Esophagus squamous epithelium (tissue), 5 donors: ENCODE measurements at places on chromosomes 7 and 10.

DNA sequence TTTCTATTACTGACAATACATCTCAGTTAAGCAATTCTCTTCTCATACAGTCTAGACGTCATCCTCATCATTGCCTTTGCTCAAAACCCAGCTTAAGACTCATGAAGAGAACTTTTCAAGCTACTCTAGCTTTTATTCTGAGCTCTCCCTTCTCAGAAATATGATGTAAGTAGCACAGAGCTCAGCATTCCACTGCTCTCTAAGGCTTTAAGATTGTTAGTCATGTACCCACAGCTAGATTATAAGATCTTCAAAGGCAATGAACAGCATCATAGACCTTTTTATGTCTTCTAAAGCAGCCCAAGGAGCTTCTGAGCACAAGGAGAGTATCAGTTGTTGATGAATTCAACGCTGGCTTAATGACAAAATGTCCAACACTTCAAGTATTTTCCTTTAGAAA is 119.3 kb downstream of the NRP1 start:
- peaks cover 55% of the 10 kb centered on the region for H3K4me1 ChIP-seq
- no peaks in the 10 kb centered on the region for H3K36me3 ChIP-seq
- H3K4me3 ChIP-seq: no peak overlapping the region
- no peak overlapping the region for H3K27ac ChIP-seq
- DNase-seq: no peak
- no peaks in the 10 kb centered on the region for H3K27me3 ChIP-seq

- H3K27ac ChIP-seq: peak overlapping the region; percentile 99
- peaks cover 64% of the 10 kb centered on the region for H3K4me1 ChIP-seq
- no peaks in the 10 kb centered on the region for H3K36me3 ChIP-seq
- H3K27me3 ChIP-seq: no peaks in the 10 kb centered on the region
- no peak for DNase-seq
Observed at GRCh38 chr7:116863936-116864500, 1.6 kb downstream of the CAPZA2 start.

DNA sequence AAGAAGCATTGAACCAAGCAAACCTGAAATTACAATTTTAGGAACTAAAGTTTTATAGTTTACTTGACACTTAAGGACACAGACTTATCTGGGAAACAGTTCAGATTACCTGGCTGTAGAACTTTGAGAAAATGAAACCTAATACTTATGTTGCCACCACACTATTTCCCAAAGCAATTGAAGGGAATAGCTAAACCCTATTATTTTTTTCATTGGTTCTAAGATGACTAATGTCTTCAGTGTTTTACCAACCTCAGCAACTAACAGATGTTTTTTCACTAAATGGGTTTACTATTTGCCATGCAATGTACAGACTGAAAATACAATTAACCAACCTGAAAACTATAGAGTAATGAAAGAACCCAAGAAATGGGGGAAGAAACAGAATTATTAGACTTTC is 689.6 kb downstream of the SORCS1 start:
- H3K27ac ChIP-seq: no peak overlapping the region
- no peaks in the 10 kb centered on the region for H3K4me1 ChIP-seq
- H3K27me3 ChIP-seq: no peaks in the 10 kb centered on the region
- H3K36me3 ChIP-seq: no peaks in the 10 kb centered on the region
- H3K4me3 ChIP-seq: no peak overlapping the region

- DNase-seq: no peak
- no peaks in the 10 kb centered on the region for H3K36me3 ChIP-seq
- H3K4me1 ChIP-seq: peaks cover 49% of the 10 kb centered on the region
- H3K27ac ChIP-seq: peak overlapping the region; percentile 74
- H3K27me3 ChIP-seq: no peaks in the 10 kb centered on the region
Observed at GRCh38 chr7:140641524-140642195, 1.0 kb upstream of the DENND2A start.

GRCh38 chr10:5447611-5448071 is 35.3 kb downstream of the NET1 start:
- DNase-seq: no peak
- H3K36me3 ChIP-seq: no peaks in the 10 kb centered on the region
- H3K27me3 ChIP-seq: no peaks in the 10 kb centered on the region
- peak overlapping the region; percentile 90 for H3K27ac ChIP-seq
- peak overlapping the region; percentile 49 for H3K4me3 ChIP-seq

- H3K27ac ChIP-seq: peak overlapping the region; percentile 1
- H3K36me3 ChIP-seq: no peaks in the 10 kb centered on the region
- H3K27me3 ChIP-seq: no peaks in the 10 kb centered on the region
- no peak overlapping the region for H3K4me3 ChIP-seq
Observed at GRCh38 chr10:61779950-61780659, 117.4 kb downstream of the CABCOCO1 start.

GRCh38 chr10:92830478-92831389 is 17.6 kb upstream of the EXOC6 start:
- H3K4me1 ChIP-seq: no peaks in the 10 kb centered on the region
- no peak for DNase-seq
- H3K27me3 ChIP-seq: no peaks in the 10 kb centered on the region
- H3K4me3 ChIP-seq: peak overlapping the region; percentile 22
- H3K36me3 ChIP-seq: no peaks in the 10 kb centered on the region
- no peak overlapping the region for H3K27ac ChIP-seq

DNA sequence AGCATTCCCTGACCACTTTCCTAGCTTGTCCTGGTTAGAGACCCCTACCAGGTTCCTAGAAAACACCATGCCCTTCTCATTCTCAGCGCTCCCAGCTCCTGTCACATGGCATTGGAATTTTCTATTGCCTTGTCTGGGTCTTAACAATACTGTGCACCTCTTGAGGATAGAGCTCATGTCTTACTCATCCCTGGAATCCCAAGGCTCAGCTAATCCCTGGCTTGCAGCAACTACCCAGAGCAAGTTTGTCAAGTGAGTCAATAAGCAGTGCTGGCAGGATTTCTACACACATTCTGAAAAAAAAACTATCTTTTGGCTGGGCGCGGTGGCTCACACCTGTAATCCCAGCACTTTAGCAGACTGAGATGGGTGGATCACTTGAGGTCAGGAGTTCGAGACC is 11.7 kb upstream of the PRDX3 start:
- H3K27ac ChIP-seq: no peak overlapping the region
- H3K27me3 ChIP-seq: no peaks in the 10 kb centered on the region
- H3K36me3 ChIP-seq: no peaks in the 10 kb centered on the region
- H3K4me3 ChIP-seq: no peak overlapping the region

- no peak overlapping the region for H3K27ac ChIP-seq
- no peaks in the 10 kb centered on the region for H3K27me3 ChIP-seq
- H3K4me3 ChIP-seq: no peak overlapping the region
- no peaks in the 10 kb centered on the region for H3K4me1 ChIP-seq
Observed at GRCh38 chr10:75021379-75022249, 89.8 kb upstream of the SAMD8 start.

DNA sequence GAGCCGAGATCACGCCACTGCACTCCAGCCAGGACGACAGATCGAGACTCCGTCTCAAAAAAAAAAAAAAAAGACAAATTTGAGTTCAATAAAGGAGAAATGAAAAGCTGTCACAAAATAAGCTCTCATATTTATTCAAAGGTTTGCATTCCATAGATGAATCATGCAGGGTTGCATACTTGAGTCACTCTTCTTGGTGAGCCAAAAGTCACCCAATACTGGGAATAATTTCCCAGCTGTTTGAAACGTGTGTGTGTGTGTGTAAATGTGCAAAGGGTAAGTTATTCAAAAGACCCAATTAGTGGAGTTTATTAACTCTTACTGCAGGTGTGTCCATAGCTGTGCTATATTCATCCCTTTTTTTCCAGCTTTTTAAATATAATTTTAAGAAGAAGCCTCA is 297.7 kb downstream of the CCDC3 start:
- peak overlapping the region; percentile 82 for H3K27ac ChIP-seq
- DNase-seq: no peak
- H3K4me1 ChIP-seq: peaks cover 95% of the 10 kb centered on the region
- no peaks in the 10 kb centered on the region for H3K27me3 ChIP-seq
- H3K4me3 ChIP-seq: no peak overlapping the region
- no peaks in the 10 kb centered on the region for H3K36me3 ChIP-seq

GRCh38 chr7:71290452-71290851 is 158.5 kb downstream of the GALNT17 start:
- H3K4me3 ChIP-seq: no peak overlapping the region
- no peak for DNase-seq
- no peak overlapping the region for H3K27ac ChIP-seq
- H3K4me1 ChIP-seq: no peaks in the 10 kb centered on the region

DNA sequence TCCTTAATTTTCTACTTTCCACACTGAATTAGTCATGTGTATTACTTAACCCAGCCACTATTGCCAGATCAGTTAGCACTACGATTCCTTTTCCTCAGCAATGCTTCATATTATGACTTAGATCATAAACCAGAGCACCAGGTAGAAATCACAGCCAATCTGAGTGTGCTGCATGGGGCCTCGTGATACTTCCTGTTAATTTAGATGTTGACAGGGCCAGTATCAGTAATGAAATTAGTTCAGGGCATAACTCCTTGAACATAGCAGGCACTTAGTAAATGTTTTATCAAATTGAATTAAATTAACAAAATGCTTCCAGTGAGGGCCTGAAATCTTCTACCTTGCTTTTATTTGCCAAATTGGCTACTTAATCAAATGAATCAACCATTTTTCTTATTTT is 169.3 kb upstream of the LRGUK start:
- H3K27ac ChIP-seq: no peak overlapping the region
- no peaks in the 10 kb centered on the region for H3K36me3 ChIP-seq
- no peaks in the 10 kb centered on the region for H3K27me3 ChIP-seq

- peak overlapping the region; percentile 50 for H3K27ac ChIP-seq
- no peaks in the 10 kb centered on the region for H3K27me3 ChIP-seq
- no peak overlapping the region for H3K4me3 ChIP-seq
- no peaks in the 10 kb centered on the region for H3K36me3 ChIP-seq
Observed at GRCh38 chr7:105934572-105935185, 28.4 kb upstream of the CDHR3 start.

DNA sequence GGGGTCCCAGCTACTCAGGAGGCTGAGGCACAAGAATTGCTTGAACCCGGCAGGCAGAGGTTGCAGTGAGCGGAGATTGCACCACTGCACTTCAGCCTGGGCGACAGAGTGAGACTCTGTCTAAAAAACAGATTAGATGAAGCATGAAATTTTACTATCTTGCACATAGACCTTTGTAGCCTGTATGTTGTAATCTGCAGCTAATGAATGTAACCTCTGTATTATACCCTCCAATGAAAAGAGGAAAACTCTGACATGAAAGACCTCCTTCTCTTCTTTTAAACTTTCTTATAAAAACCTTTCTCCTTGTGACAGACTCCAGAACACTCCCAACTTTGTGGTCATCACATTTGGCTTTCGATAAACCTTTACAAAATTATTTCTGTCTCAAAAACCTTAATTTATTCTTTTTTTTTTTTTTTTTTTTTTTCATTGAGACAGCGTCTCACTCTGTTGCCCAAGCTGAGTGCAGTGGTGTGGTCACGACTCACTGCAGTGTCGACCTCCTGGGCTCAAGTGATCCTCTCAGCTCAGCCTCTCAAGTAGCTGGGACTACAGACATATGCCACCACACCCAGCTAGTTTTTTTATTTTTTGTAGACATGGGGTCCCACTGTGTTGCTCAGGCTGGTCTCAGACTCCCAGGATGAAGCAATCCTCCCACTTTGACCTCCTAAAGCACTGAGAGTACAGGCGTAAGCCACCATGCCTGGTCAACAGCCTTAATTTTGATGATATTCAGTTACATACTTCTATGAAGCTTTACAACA is 97.4 kb downstream of the SVOPL start:
- no peak for DNase-seq
- no peaks in the 10 kb centered on the region for H3K27me3 ChIP-seq
- no peaks in the 10 kb centered on the region for H3K36me3 ChIP-seq
- H3K27ac ChIP-seq: no peak overlapping the region
- no peak overlapping the region for H3K4me3 ChIP-seq
- H3K4me1 ChIP-seq: no peaks in the 10 kb centered on the region

- no peak overlapping the region for H3K4me3 ChIP-seq
- H3K27me3 ChIP-seq: no peaks in the 10 kb centered on the region
- no peak overlapping the region for H3K27ac ChIP-seq
- DNase-seq: no peak
Observed at GRCh38 chr10:99711129-99711719, 20.7 kb downstream of the COX15 start.

GRCh38 chr7:69837387-69838068 is 239.3 kb downstream of the AUTS2 start:
- no peak overlapping the region for H3K27ac ChIP-seq
- DNase-seq: no peak
- no peaks in the 10 kb centered on the region for H3K27me3 ChIP-seq
- no peak overlapping the region for H3K4me3 ChIP-seq

GRCh38 chr10:108608860-108609259 is 1314.5 kb downstream of the XPNPEP1 start:
- H3K27me3 ChIP-seq: no peaks in the 10 kb centered on the region
- H3K4me3 ChIP-seq: no peak overlapping the region
- no peaks in the 10 kb centered on the region for H3K36me3 ChIP-seq
- no peak overlapping the region for H3K27ac ChIP-seq

DNA sequence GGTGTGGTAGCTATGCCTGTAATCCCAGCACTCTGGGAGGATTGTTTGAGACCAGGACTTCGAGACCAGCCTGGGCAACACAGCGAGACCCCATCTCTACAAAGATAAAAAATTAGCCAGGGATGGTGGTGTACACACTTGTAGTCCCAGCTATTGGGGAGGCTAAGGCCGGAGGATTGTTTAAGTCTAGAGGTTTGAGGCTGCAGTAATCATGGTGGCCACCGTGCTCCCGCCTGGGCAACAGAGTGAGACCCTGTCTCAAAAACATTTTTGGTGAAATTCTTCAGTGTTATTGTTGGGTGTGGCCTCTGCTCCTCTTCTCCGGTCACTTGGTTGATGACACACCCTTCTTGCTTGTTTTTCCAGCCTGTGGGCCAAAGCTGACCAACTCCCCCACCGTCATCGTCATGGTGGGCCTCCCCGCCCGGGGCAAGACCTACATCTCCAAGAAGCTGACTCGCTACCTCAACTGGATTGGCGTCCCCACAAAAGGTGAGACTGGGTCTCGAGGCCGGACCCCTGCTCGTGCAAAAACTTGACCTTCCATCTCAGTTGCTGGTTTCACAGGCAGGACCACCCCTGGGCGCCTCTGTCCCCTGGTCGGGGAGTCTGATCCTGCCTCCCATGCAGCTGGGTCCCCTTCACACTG is 10.6 kb downstream of the PFKFB3 start:
- peak overlapping the region; percentile 74 for H3K27ac ChIP-seq
- H3K4me1 ChIP-seq: peaks cover 51% of the 10 kb centered on the region
- no peak overlapping the region for H3K4me3 ChIP-seq
- no peaks in the 10 kb centered on the region for H3K27me3 ChIP-seq
- H3K36me3 ChIP-seq: peaks cover 46% of the 10 kb centered on the region
- DNase-seq: no peak

GRCh38 chr7:23062452-23062851 is 43.1 kb upstream of the KLHL7 start:
- H3K36me3 ChIP-seq: no peaks in the 10 kb centered on the region
- no peak overlapping the region for H3K27ac ChIP-seq
- DNase-seq: no peak
- H3K27me3 ChIP-seq: no peaks in the 10 kb centered on the region
- H3K4me1 ChIP-seq: no peaks in the 10 kb centered on the region

GRCh38 chr10:91759581-91759986 is 38.6 kb upstream of the TNKS2 start:
- DNase-seq: no peak
- no peak overlapping the region for H3K27ac ChIP-seq
- H3K27me3 ChIP-seq: no peaks in the 10 kb centered on the region
- no peaks in the 10 kb centered on the region for H3K4me1 ChIP-seq
- no peaks in the 10 kb centered on the region for H3K36me3 ChIP-seq
